ENCODE measurements at places on chromosomes 2 and 18. TPM values are rescaled to one million over a fixed set of nuclear protein-coding genes. Genes with fewer than 3 reads are reported as not detected.

GRCh38 chr2:20425371-20425881, 21.4 kb upstream of the RHOB start:
- DNase-seq, result no peak

- no peak for DNase-seq
Measured at GRCh38 chr2:53490659-53491058, 276.9 kb upstream of the CHAC2 start.

GRCh38 chr18:38025433-38026038, 459.9 kb upstream of the CELF4 start:
- no peak for DNase-seq

- no peak for DNase-seq
Measured at GRCh38 chr2:238228700-238229099, 11.1 kb downstream of the HES6 start.

DNA sequence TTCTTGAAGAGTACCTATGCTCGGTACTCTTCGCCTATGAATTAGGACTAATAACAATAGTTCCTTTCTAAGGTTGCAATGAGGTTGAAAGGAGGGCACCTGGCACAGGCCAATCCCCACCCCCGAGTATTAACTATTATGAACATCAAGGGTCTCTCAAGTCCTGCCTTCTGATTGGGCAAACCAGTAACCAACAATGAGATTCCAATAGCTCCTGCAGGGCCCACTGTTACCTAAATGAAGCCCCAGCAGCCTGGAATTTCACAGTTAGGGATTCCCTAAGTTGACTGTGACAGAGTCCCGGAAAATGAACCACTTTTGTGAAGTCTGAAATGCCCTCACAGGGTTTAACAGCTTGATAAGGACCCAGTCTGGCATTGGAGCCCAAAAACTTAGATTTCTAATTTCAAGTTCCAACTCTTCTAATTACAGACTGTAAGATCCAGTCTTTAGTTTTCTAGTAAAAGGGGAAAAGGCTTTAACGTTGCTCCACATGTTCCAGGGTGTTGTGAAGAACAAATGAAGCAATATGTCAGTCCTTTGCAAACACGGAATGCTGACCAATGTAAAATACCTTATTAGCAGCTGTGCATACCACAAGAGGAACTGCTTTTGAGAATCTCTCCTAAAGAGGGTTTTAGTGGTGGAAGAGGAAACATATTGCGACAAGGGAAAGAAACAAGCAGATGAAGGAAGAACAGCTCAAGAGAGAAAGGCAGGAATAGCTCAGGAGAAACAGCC, 277.7 kb upstream of the MAP2 start:
- DNase-seq, result no peak

DNA sequence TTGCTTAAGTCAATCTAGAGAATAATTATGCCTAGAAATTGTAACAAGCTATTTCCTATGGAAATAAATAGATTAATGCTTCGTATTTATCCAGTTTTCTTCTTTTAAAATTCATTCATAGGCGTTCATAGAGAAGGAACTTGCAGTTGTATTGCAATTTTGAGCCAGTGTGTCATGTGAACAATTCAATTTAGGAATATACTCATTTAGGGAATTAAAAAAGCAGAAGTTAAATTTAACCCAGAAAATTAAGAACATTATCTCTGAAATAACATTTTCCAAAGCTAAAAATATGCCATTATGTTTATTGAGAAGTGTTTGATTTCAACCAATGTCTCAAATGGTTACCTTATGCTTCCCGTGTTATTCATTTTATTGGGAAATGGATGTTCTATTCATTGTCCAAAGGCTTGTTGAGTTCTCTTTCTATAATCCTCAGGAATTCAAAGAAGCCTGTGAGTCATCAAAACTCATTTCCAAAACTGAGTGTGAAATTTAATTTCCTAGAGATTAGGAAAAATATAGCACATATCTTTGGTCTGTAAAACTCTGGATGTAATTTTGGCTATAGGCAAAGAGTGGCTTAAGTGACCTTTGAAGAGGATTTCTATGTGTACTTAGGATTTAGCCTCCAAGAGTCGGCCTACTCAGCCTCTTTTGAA, 99.7 kb downstream of the SLC8A1 start:
- no peak for DNase-seq

DNA sequence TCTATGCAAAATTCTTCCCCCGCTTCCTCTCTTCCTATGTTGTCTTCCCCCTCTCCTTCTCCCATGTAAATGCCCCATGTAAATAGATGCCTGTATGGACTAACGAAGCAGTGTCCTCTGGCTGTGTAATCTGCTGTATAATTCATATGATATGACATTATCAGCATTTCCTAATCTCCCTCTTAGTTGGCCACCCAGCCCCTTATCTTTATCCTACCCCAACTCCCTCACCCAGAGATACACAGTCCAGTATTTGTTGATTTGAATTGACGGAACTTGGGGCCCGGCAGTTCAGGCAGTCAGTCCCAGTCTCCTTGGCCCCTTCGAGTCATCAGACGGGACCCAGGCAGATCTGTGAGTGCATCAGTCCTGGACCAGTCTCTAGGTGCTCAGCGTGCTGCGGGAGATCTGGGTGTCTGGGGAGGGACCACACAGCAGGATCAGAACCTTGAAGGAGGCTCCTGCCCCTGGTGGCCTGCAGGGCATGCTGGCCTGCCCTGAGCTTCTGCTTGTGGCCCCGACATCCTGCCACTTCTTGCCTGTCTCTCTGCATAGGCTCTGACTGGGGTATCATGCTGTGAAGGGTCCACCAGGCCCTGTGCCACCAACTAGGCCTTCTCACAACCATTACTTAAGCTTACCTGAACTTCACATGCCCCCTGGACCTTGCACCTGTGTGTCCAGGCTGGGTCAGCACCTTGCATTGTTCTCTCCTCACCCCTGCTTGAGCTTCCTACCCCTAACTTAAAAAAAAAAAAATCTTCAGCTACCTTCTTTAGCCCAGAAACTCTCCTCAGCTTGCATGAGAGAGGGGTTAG, 88.1 kb upstream of the ATL2 start:
- DNase-seq, result no peak

DNA sequence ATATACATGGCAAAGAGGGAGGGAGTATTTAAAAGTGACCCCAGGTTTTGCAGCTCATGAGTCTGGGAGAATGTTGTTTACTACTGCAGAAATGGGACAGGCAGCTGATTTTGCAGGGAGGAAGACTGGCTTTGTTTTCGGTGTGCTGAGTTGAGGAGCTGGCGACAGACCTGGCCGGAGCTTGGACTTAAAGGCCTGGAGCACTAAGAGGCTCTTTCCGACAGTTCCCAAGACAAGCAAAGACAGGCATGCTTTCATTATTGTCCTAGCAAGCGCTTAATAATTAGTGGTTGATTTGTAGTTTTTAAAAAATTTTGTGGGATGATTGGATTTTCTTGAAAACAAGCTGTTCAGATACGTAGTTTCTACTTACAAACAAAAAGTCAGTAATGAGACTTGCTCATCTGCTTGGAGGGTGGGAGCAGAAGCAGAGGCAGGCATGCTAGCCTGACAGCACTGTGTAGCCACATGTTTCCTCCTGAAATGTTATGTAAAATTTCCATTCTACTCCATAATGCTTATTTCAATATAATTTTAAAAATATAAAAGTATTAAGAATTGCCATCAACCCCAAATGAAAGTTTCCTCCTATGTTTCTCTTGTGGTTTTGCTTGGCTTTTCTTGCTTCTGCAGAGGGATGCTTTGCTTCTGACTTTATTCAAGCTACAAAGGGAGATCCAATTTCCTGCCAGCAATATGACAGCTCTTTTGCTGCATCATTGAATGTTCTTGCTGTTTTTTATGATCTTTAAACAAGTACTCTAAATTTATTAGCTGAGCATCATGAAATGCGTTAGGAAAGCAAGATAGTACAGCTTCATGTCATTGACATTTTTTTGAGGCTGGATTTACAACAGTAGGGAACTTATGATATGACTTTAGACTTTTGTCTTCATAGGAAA, 75.8 kb downstream of the PHLPP1 start:
- no peak for DNase-seq

The SOS1 gene
- 19.0 TPM for total RNA-seq

The ELOA2 gene
- not detected for total RNA-seq

DNA sequence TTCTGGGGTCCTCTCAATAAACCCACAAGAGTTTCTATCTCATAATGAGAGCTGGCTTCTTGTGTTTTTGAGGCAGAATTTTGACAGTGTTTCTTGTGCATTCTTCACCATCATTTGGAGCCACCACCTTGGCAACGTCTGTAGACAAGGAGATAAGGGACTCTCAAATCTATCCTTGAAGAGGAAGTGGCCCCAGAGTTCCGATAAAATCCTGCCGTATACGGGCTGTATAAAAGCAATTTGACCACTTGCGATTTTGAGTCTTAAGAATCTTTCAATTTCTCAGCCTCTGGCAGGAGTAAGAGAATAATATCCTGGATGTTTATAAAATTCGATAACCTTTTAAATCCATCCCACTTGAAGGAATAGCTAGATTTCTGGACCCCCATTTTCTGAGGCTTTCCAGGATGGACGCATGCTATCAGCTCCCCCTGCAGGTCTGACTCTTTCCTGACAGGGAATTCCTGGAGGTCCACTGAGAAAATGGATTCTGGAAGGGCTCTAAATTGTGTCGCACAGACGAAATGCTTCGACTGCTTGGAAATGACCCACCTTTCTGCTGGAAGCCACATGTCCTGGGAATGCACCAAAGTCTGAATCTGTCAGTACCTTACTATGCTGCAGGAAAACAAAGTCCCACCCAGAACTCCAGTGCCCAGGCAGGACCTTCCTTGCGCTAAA, 54.1 kb downstream of the E2F6 start:
- peak; percentile 55 for DNase-seq

The GBX2 gene
- total RNA-seq, result 1.8 TPM

The TGFA gene
- 0.64 TPM for total RNA-seq

- DNase-seq, result no peak
Measured at GRCh38 chr18:3305354-3305762, 43.4 kb downstream of the MYL12B start.

The CTNNA2 gene
- total RNA-seq, result not detected

GRCh38 chr2:176491172-176491904, 222.1 kb downstream of the MTX2 start:
- DNase-seq, result no peak

The GCA gene
- 6.8 TPM for total RNA-seq

DNA sequence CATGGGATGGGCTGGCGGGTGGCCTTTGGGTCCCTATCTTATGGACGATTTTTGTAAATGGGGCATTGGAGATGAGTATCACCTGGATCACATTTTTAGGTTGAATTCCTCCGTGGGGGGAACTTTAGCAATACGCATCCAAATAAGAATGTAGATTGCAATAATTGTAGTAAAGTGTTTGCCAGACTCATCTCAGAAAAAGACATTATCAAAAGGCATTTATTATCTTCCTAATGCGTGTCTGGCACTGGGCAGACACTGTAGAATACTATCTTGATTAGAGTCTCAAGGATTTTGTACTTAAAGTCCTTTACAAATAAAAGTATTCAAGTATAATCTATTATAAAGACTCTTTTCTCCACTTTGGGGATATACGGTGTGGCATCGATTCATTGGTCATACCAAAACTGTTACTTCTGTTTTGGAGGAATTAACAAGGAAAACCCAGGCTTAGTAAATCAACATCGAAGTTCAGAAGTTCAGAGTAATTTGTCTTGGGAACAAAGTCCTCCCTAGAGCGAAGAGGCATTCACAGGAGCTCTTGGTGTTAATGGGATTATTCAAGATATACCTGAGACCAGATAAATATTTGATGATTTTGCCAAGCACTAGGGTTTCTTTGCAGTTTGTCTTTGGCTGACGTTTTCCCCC, 578 bp upstream of the ACKR3 start:
- no peak for DNase-seq

The ARHGAP28 gene
- 1.6 TPM for total RNA-seq

GRCh38 chr2:241568726-241569125, 10.2 kb downstream of the BOK start:
- no peak for DNase-seq

The C1QL2 gene
- not detected for total RNA-seq

GRCh38 chr2:52000151-52000855, 968.4 kb upstream of the NRXN1 start:
- DNase-seq, result no peak

- no peak for DNase-seq
Measured at GRCh38 chr18:79753391-79753851, 44.3 kb upstream of the KCNG2 start.

DNA sequence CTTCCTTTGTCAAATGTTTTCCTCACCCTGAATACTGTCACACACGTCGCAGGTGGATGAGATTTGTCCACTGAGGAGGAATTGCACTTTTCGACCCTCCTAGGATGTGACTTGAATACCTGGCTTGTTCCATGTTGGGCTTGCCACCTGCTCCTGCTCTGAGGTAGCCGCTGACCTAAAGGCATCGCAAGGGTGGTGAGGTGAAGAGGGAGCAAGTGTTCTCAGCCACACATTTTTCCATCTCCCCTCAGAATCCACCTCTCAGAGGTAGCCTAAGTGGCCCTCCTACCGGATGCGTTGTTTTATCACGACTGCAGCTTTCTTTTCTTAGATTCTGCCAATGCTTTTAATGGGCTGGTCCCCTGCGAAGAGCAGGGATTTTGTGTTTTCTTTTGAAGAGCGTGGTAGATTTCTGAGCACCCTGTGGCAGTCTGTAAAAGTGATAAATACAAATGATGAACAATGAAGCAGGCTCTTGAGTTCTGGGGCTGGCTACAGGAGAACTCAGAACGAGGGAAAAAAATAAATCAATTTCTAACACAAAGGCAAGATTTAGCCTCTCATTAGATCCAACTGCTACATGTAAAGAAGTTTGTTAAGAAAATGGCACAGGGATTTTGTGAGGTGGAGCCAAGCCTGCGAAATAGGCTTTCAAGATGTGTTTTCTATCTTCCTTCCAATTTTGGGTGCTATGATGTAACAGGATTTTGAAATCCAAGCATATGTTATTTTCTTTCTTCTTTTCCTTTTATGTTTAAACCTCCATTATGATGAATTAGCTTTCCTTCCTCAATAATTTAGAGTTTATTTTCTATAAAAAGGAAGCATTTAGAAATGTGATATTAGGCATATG, 386.7 kb downstream of the TGIF1 start:
- no peak for DNase-seq

The GPAT2 gene
- not detected for total RNA-seq

- DNase-seq, result no peak
Measured at GRCh38 chr2:14340703-14341102, 291.8 kb upstream of the LRATD1 start.

The RNF181 gene
- 132 TPM for total RNA-seq

The RESP18 gene
- not detected for total RNA-seq

DNA sequence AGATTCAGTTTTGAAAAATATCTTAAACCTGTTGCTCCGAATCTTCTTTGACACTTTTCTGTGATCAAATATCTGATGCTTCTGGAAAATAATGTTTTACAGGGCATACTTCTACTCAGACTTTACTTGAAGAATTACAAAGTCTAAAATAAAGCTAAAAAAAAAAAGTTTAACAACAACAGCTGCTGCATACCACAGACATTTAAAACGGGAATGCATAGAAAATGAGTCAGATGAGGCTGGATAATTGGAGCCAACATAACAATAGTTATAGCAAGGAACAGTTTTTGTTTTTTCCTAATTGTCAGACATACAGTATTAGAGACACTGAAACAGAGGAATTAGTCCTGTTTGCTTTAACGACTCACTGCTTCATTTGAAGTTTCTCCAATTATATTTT, 1090.2 kb downstream of the SUCLG1 start:
- DNase-seq, result no peak

GRCh38 chr2:12177455-12178288, 431.2 kb downstream of the LPIN1 start:
- DNase-seq, result no peak

Data from NCI-H460 (cell line).